ENCODE measurements at places on chromosomes 11 and 22. TPM values are rescaled to one million over a fixed set of nuclear protein-coding genes. Genes with fewer than 3 reads are reported as not detected.

Gene DNAL4
- 16.5 TPM for total RNA-seq

Gene FXYD6
- 0.30 TPM for total RNA-seq

Gene DRD2
- not detected for total RNA-seq

Gene RIN1
- 17.5 TPM for total RNA-seq

Gene OR8B8
- not detected for total RNA-seq

Gene RBMXL2
- total RNA-seq: not detected

Gene PHRF1
- 25.4 TPM for total RNA-seq

Gene MMP11
- 4.1 TPM for total RNA-seq

Gene TMEM132A
- 130 TPM for total RNA-seq

Gene C22orf42
- not detected for total RNA-seq

Gene CNTN5
- not detected for total RNA-seq

Gene PDGFD
- 14.5 TPM for total RNA-seq

Gene PLAAT2
- total RNA-seq: not detected

Gene TEX12
- 0.25 TPM for total RNA-seq

Gene B3GAT1
- not detected for total RNA-seq

Gene HEPHL1
- not detected for total RNA-seq

Gene ACRV1
- not detected for total RNA-seq

Gene SAA2
- total RNA-seq: not detected

Gene CST6
- 0.25 TPM for total RNA-seq

Gene GAS2
- total RNA-seq: 1.8 TPM

Gene NRXN2
- not detected for total RNA-seq

Gene CKAP5
- total RNA-seq: 67.6 TPM

Gene GNAZ
- 0.47 TPM for total RNA-seq

Gene TXN2
- 97.7 TPM for total RNA-seq

Gene SMIM35
- not detected for total RNA-seq

Gene CD248
- 0.25 TPM for total RNA-seq

Gene XKR3
- total RNA-seq: not detected

Gene PRRG4
- total RNA-seq: 0.69 TPM

Gene KCNQ1
- total RNA-seq: 0.20 TPM

Gene PARVA
- total RNA-seq: 42.5 TPM

Gene TNNI2
- not detected for total RNA-seq

Gene CCDC88B
- total RNA-seq: 3.5 TPM

Gene ZC3H7B
- 102 TPM for total RNA-seq

Gene MAP4K2
- total RNA-seq: 32.2 TPM

Gene BARX2
- total RNA-seq: not detected

Gene CYTH4
- 0.40 TPM for total RNA-seq

Gene RBX1
- 99.3 TPM for total RNA-seq

All from mammary microvascular endothelial cell (primary cell).